Daoy (cell line): ENCODE measurements at places on chromosomes 5 and 9. TPM values are rescaled to one million over a fixed set of nuclear protein-coding genes. Genes with fewer than 3 reads are reported as not detected.

OTP gene
- 0.36 TPM in 1 of 2 replicates, not detected in the other for total RNA-seq

RNF130 gene
- 37.4 and 42.2 TPM in 2 replicates for total RNA-seq

DNA sequence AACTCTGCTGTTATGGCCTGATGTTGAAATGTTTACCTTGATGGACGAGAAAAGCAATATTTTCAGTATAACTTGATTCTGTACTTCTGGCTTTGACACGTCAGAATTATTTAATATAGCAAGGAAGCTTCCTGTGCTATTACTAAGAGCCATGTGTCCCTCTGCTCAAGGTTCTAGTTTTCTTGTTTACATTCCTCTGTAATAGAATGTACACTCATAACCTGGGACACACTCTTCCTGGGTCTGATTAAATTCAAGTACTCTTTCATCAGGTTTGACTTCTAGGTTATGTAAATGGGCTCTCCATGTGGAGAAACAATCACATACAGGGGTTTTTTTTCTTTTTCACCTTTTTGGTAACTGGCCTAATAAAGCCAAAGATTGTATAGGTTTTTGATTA, 33.1 kb downstream of the GTF3C4 start:
- DNase-seq = no peak

- peak; percentile 42 for DNase-seq
Observed at GRCh38 chr5:1885404-1885755, 2.7 kb upstream of the IRX4 start.
